ENCODE measurements at places on chromosomes 11 and 22. TPM values are rescaled to one million over a fixed set of nuclear protein-coding genes. Genes with fewer than 3 reads are reported as not detected.

MAJIN gene
- total RNA-seq: 0.68 TPM

AMOTL1 gene
- 48.8 TPM for total RNA-seq

REXO2 gene
- total RNA-seq: 116 TPM

SEPTIN5 gene
- total RNA-seq: 10.1 TPM

ZNF280B gene
- total RNA-seq: 4.0 TPM

NOX4 gene
- 11.2 TPM for total RNA-seq

MRGPRX3 gene
- not detected for total RNA-seq

CADM1 gene
- total RNA-seq: 41.7 TPM

PDGFD gene
- total RNA-seq: 3.5 TPM

Data from kidney epithelial cell (primary cell).